Frontal cortex (tissue), 4 donors: ENCODE measurements at places on chromosomes 13 and 19.
A peak's percentile ranks its signal among the peaks of the same experiment; 100 is the strongest.

DNA sequence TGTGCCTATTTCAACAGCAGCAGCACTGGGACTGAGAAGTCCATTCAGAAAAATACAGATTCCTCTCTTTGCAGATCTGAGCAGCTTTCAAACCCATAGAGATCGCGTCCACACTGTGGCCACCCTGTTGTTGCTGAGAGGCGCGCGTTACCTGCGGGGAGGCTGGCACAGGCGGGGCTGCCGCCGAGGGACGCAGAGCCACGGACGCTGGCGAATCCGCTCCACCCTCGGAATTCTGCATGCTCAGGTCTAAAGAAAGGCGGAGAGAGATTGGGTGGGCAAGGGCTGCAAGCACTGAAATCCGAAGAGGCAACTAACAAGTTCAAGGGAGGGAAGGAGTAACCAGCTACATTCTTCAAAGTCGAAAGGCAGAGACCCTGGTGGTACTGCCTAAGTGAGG lies 63.0 kb downstream of the RFX2 start:
- DNase-seq, result no peak

DNA sequence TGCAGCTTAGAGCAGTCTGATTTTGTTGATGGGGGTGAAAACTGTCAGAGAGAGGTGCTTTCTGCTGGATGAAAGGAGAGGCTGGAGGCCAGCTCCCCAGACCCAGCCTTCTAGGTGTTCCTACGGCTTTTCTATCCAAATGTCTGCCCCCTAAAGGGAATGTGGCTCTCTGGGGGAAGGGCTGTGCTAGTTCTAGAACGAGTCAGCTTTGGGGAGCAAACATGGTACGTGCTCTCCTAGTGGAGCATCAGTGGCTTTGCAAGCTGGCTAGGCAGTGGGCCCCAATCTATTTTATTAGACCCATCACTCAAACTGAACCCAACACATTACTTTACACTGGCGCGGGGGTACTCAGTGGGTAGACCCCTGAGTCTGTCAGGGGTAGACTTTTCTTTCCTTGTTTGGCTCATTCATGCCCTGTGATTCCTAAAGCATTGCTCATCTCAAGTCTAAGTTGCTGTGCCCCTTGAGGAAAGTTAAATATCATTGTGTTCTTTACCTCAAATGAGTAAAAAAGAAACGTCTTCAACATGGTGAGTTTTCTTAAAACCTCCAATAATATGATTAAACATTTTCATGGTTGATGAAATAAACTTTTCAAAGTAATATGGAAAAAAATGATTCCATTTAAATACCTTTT lies 254.9 kb downstream of the DLEU7 start:
- no peak for DNase-seq

DNA sequence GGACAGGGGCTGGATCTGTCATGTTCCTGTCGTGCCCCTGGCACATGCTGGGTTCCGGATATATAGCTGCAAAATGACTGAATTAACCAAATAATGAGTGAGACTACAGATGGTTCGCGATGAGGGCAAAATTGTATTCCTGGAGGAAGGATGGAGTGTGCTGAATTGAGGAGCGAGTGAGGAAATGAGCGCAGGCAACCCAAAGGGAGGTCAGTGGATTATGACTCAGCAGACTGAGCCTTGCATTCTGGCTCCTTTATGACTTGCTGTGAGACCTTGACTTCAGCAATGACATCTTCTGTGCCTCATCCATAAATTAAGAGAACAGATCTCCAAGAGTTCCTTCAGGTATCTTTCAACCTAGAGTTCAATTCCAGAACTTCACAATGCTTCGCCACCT lies 115.0 kb upstream of the CLDN10 start:
- DNase-seq, result no peak

DNA sequence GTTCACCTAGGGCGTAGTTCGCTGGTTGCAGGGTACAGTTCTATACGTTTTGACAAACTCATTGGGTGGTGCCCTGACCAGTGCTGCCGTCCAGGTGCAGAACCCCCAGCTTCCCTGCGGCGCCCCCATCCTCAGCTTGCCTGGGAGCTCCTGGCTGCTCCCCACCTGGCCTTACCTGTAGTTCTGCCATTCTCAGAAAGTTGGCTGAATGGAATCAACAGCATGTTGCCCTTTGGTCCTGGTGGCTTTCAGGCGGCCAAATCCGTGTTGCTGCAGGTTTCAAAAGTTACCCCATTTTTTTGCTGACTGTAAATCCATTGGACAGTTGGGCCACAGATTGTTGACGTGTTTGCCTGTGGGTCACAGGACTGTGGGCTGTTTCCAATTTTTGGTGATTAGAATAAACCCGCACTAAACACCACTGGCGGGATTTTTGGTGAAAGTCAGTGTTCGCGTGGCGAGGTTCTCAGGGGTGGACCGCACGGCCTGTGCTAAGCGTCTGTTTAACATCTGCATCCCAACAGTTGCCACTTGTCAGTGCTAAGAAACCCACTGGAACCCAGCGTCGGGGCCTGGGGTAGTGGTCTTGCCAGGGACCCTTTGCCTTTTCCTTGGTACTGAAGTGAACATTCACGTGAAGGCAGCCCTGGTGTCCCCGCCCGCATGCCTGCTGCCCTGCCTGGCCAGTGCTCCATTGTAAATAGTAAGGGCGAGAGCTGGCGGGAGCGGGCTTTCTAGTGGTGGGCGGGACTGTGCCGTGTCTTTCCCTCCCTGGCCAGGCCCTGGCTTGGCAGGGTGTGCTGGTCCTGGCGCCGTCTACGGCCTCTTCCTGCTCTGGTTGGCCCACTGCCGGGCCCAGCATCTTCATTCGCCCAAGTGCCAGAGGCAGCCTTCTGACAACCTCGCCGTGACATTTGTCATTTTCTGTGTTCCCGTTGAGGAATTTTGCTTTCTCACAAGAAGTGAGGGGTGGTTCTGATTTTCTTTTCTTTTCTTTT lies 3.3 kb downstream of the DOT1L start:
- DNase-seq, result no peak

- no peak for DNase-seq
These were observed 121.9 kb upstream of the TMTC4 start for GRCh38 chr13:100796463-100796862.

- DNase-seq, result peak; percentile 35
These were observed 2.4 kb downstream of the LRFN3 start for GRCh38 chr19:35938282-35939224.
